ENCODE measurements at places on chromosomes 16 and 17.

GRCh38 chr17:48543107-48543853 is 1.6 kb downstream of the HOXB2 start:
- no peak for DNase-seq

GRCh38 chr17:72715906-72716572 is 376.4 kb downstream of the SLC39A11 start:
- DNase-seq = no peak

GRCh38 chr17:45288825-45289224 is 26.9 kb upstream of the SPATA32 start:
- DNase-seq = no peak

DNA sequence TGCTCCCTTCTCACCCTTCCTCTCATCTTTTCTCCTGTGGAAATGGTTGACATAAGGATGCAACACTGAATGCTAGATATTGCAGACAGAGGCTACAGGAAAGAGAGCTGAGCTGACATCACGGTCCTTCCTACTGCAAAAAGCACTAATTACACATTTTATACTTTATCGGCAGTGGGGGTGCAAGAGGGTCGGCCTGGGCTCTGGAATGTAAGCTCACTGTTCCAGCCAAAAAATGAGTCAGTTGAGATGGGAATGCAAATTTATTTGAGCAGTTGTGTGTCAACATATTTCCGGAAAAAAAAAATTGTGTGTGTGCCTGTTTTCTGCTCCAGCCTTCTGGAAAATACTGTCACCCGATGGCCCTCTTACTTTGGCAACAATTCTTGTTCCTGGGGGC is 14.1 kb upstream of the MRTFB start:
- no peak for DNase-seq

GRCh38 chr17:38322156-38322779 is 21.5 kb downstream of the GPR179 start:
- peak; percentile 48 for DNase-seq
